ENCODE measurements at places on chromosomes 4 and X.

GRCh38 chr4:1250527-1250812 lies 1.5 kb upstream of the CTBP1 start:
- DNase-seq: no peak

DNA sequence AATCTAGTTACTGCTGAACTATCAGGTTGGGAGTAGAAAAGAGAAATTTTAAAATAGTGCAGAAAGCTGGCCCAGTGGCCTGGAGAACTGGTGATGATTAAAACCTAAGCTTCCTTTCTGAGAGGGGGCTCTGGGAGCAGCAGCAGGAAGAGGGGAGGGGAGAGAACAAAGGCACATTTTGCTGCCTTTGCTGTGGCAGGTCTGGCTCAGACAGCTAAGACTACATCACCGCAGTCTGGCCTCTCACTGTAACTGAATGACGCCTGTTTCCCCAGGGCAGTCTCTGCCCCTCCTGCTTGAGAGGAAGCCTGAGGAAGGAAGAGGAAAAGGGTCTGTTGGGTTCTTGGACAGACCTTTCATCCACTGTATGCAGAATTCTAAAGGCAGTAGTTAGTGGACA lies 148.5 kb downstream of the FRAS1 start:
- no peak for DNase-seq

GRCh38 chrX:2266445-2267349 lies 234.1 kb downstream of the DHRSX start:
- no peak for DNase-seq

DNA sequence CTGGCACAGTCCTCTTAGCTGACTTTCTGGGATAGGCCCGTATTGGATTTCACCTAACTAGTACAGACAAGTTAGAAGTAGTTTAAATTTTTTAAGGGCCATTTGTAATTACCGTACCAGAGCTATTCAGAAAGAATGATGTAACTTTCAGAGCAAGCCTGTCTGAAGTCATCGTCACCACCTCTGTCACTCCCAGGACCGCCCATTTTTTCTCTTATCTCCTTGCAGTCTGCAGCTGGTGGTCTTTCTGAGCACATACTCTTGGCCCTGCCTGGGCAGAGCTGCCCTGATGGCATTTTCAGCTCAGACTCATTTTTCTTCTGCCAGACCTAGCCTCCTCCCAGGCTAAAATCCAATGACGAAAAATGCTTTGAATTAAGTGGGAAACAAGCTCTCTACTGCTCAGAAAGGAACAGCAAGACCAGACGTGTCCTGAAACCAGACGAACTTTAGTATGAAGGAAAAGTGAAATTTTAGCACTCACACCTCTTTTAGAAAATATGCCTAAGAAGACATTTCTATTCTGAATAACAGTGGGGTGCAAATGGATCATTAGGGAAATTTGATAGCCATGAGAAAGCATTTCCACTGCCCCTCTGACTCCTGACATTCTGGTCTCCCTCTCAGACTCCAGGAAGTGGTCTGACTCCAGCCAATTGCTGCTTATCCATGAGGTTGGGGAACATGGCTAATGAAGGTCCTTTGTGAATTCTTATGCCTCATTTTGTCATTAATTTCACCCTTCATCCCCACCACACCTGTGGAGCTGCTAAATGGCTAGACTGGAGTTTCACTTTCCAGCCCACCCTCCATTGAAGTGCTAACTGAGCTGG lies 162.4 kb upstream of the GYPA start:
- no peak for DNase-seq

DNA sequence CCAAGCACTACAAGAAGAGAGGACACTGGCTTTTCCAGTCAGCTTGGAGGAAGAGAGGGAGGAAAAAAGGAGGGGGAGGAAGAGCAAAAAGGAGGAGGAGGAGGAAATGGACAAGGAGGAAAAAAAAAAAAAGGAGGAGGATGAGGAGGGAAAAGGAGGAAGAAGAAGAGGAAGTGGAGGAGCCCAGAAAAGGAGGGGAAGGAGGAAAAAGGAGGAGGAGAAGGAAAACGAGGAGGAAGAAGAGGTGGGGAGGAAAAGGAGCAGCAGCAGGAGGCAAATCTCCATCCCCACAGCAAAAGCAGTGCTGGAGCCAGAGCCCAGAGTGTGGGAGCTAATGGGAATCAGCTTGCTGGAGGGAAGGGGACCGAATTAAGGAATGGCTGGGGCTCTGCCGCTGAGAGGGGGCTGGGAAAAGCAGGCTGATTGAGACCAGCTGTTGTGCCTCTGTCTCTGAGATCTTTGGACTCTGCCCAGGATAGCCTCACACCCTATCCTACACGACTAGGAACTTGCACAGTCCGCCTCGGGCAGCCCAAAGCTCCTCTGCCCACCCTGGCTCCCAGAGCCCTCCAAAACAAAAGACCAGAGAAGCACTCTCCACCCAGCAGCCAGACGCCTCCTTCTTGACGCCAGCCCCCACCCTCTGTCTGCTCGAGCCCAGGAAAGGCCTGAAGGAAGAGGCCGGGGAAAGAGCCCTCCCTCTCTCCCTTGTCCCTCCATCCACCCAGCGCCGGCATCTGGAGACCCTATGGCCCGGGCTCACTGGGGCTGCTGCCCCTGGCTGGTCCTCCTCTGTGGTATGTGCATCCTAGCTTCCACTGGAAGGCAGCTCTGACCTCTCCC lies at the start of gene XPNPEP2:
TSS of gene XPNPEP2 (plus strand) at position 514 of the 843 bp plus-strand sequence. CDS start at position 749, 235 bp downstream.
- no peak for DNase-seq

DNA sequence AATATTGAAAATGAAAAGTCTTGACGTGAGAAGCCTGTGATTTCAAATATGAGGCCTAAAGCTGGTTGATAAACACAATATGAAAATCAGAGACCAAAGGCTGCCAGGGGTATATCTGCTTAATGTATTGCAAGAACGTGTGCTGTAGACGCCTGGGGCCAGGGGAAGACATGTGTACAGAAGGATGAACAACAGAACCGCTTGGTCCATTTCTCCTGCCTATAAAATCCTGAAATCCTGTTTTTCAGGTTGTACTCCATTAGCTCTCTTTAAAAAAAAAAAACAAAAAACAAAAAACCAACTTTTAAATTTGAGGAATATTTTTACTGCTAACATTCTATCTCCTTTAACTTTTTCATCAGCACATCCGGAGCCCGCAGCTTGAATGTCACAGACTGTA lies 109.2 kb downstream of the STOX2 start:
- no peak for DNase-seq

- no peak for DNase-seq
Measured at GRCh38 chr4:155946486-155946885, 7.2 kb downstream of the CTSO start.

DNA sequence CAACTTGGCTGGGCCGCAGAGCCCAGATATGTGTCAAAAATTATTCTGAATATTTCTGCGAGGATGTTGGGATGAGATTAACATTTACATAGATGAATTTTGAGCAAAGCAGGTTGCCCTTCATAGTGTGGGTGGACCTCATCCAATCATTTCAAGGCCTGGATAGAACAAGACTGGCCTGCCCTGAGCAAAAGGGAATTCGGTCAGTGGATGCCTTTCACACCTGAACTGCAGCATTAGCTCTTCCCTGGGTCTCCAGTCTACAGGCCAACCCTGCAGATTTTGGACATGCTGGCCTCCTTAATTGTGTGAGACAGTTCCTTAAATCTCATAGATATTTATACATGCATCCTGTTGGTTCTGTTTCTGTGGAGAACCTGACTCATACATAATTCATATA lies 32.4 kb upstream of the SLC10A4 start:
- DNase-seq: no peak

GRCh38 chr4:15793506-15794363 lies 15.6 kb downstream of the CD38 start:
- DNase-seq: no peak

DNA sequence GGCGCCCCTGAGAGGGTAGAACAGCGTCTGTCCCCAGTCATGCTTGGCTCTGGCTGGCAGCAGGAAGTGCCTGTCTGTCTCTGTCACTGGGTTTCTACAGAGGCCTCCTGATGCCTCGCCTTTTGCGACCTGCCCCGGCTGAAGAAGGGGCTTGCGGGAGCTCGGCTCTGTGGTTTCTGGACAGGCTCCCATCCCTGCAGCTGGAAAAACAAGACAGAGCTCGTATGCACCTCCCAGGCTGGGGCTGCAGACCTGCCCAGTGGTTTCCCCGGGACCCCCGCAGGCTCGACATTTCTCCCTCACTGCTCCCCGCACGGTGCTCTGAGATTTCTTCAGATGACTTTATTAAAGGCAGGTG lies 57.0 kb upstream of the SORCS2 start:
- no peak for DNase-seq

DNA sequence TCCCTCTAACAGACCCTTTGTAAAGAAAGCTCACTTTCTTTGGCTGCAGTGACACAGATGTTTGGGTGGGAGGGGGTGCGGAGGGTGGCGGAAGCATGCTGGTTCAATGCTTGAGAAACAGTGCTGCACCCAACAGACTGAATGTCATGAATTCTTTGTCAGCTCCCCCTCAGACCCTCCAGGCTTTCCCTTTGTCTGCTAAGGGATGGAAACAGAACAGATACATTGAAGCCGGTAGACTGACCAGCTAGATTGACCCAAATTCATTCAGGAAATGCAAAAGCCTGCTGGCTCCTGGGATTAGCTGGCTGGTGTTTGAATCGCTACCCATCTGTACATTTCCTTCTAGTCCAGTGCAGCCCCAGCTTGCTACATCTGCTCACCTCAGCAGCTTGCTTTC lies 90.8 kb upstream of the PAK3 start:
- no peak for DNase-seq

GRCh38 chr4:47002580-47002979 lies 9.2 kb upstream of the GABRA4 start:
- no peak for DNase-seq

DNA sequence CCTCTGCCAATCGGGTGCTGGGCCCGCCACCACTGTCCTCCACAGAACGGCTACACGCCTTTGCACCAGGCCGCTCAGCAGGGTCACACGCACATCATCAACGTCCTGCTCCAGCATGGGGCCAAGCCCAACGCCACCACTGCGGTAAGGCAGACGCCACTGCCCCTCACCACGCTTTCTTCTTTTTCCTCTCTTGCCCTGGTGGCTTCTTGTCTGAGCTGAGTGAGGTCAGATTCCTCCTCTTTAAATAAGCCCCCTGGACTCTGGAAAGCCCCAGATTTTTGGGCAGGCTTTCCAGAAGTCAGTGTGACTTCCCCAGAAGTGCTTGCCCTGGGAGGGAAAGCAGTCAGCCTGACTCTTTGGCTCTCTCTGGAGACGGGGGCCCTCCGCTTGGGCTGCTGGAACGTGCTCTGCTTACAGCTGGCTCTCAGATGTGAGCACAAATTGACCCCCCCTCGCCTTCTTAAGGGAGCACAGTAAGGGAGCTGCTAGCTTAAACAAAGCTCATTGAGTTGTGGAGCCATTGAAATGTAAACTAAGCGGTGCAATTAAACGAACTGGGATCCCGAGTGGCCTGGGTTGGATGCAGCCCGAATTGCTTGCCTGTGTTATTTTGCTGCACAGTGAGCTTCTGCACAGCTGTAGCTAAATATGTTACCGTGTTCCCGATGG lies 243.1 kb downstream of the ANK2 start:
- peak; percentile 2 for DNase-seq

GRCh38 chr4:71402616-71403015 lies 63.8 kb downstream of the SLC4A4 start:
- no peak for DNase-seq

DNA sequence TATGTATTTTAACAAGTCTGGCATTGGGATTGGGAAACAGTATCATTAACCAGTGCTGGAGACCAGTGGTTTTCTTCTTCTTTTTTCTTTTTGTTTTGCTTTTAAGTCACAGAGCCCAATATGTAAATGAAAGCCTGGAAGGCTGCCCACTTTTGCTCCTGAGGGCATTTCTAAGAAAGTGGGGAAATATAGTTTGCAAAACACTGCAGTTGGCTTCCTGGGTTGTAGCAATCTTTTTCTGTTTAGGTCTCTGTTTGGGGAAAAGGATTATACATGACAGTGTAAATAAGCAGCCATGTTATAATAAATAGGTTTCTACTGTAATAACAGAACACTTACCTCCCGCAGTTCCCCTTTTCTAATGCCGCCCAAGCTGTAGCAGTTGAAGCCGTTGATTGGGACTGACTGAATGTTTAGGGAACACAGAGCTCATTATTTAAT lies 105.5 kb downstream of the TMEM164 start:
- no peak for DNase-seq

DNA sequence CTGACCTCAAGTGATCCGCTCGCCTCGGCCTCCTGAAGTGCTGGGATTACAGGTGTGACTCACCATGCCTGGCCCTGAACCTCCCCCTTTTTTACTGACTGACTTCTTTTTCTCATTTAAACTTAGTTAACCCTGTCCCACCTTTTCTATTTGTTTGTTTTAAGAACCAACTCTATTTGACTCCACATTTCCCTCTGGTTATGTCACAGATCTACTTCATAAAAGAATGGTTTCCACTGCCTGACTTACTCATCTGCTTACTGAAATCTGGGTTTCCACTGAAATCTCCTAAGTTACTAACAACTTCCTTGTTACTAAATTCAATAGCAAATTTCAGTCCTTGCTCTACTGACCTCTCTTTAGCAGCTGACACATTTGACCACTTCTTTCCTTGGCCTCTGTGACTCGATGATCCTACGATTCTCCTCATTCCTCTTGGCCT lies 28.0 kb upstream of the NSUN7 start:
- no peak for DNase-seq

DNA sequence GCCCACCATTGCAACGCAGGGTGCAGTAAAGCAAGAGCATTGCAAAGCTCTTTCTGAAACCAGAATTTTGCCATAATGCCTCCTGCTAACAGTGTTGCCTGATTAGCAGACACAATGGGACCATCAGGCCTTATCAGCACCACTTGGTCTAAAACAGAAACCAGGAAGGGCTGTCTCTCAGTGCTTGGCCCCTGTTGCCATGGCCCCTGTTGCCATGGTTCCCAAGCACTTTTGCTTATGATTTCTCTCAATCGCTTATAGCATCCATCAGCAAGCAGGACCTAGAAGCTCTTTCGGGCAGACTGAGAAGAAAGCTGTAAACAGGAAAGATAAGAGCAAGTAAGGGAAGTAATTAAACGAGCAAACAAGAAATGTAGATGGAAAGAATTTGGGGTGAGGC lies 36.8 kb downstream of the RTL5 start:
- no peak for DNase-seq

GRCh38 chr4:10085828-10086505 lies 30.6 kb downstream of the WDR1 start:
- no peak for DNase-seq

- DNase-seq: no peak
Measured at GRCh38 chr4:127685292-127685691, 44.9 kb upstream of the SLC25A31 start.

DNA sequence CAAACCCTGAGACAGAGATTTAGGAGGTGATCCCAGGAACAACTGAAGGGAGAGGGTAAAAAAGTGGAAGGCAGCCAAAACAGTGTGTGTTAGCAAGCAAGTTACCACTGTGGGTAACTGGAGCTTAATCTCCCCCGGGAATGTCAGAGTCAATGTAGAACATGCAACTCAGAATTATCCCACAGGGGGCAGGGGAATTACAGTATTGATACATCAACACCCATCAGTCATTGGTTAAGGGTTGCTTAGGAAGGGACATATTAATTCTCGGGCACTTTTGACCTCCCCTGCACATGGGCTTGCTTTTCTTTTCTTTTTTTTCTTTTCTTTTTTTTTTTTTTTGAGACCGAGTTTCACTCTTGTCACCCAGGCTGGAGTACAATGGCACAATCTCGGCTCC lies 29.3 kb downstream of the CXorf58 start:
- DNase-seq: no peak

GRCh38 chr4:175070444-175070843 lies 152.3 kb downstream of the ADAM29 start:
- no peak for DNase-seq

GRCh38 chr4:6907658-6908191 lies 1.9 kb upstream of the TBC1D14 start:
- DNase-seq: no peak
